ENCODE measurements at places on chromosomes 12 and 14.

DNA sequence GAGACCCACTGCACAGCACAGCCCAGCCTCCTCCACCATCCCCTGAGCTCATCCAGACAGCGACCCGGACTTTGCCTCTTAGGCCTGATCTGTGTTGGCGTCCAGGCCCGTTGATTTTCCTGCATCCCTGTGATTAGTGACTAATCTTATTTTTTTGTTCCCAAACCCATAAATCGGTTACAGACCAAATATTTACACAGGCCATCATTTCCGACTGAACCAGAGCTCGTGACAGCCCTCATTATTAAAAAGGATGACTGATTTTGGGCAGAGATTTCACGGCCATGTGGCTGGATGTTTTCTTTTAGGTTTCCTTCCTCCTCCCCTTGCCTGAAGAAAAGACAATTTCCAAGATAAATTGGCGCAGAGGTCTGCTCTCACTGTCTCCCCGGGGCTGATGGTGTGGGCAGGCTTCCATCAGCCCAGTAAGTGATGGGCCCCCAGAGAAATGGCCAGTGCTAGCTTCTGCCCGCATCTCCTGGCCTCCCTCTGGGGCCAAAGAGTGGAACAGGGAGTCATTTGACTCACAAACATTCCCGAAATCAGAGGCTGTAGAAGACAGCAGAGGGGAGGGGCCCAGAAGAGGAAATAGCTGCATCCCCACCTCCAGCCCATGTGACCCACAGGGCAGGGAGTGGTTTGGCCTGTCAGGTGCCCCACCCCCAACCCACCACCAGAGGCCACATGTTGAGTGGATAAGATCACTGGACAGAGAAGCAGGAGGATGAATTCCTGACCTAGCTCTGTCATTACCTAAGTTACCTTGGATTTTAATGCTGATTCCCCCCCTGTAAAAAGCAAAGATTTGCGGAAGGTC, 283.5 kb downstream of the KSR2 start:
- no peak for DNase-seq

DNA sequence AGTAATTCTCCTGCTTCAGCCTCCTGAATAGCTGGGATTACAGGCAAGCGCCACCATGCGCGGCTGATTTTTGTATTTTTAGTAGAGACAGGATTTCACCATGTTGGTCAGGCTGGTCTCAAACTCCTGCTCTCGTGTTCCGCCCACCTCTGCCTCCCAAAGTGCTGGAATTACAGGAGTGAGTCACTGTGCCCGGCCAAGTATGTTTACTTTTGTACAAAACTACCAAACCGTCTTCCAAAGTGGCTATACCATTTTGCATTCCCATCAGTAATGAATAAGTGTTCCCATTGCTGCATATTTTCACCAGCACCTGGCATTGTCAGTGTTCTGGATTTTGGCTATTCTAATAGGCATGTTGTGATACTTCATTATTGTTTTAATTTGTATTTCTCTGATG, 8.4 kb upstream of the KRT6A start:
- no peak for DNase-seq

DNA sequence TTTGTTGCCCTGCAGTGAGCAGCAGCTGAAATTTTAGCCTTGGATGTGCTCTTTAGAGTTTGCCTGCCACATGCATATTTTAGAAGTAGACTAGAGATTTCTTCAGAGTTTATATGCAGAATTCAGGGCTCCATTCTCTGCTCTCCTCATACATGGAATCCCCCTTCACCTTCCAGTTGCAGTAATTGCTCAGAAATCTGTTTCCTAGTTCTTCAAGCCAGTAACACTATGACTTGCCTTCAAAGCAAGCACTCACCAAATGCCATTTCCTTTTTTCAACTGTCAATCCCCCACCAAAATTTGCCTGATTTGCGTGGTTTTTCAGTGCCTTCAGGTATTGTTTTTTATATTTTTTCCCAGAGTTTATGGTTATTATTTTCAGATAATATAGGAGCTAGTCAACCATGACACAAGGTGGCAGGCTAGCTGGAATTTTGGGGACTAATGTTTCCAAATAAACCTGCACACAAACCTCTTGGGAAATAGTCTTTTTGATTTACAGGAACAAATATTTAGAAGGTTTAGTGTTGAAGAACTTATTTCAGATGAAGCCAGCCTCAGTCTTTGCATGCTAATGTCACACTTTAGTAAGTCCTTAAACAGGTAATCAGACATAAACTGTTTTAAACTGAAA, 79.2 kb downstream of the ASCL1 start:
- DNase-seq: no peak

DNA sequence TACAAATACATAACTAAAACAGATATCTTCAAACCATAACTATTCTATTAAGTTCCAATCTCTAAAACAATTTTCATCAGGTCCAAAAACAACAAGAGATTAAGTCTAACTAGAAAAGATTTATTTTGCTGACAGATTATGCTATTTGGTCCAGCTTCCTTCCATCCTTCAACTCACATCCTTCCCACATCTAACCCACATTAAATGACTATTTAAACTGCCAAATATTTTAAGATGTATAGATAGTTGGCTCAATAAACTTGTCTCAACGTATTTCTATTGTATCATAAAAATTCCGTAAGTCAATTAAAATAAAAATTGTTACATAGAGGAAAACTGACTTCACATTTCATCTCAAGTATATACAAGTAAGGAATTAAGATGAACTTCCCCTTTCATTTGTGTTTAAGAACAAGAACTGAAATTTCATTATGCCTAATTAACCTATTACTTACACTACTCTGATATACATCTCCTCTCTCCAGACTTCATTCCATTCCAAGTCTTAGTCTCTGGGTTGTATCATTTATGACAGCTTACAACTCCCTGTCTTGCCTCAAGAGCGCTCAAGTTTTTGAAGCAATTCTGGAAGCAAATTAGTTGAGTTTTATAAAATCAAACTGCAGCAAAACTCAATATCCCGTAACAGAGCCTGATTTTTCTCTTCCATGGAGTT, 25.4 kb downstream of the PAWR start:
- DNase-seq: no peak

- no peak for DNase-seq
Measured at GRCh38 chr14:93857081-93857480, 68.8 kb upstream of the PRIMA1 start.

GRCh38 chr12:84136862-84137367, 775.7 kb downstream of the SLC6A15 start:
- DNase-seq: no peak

DNA sequence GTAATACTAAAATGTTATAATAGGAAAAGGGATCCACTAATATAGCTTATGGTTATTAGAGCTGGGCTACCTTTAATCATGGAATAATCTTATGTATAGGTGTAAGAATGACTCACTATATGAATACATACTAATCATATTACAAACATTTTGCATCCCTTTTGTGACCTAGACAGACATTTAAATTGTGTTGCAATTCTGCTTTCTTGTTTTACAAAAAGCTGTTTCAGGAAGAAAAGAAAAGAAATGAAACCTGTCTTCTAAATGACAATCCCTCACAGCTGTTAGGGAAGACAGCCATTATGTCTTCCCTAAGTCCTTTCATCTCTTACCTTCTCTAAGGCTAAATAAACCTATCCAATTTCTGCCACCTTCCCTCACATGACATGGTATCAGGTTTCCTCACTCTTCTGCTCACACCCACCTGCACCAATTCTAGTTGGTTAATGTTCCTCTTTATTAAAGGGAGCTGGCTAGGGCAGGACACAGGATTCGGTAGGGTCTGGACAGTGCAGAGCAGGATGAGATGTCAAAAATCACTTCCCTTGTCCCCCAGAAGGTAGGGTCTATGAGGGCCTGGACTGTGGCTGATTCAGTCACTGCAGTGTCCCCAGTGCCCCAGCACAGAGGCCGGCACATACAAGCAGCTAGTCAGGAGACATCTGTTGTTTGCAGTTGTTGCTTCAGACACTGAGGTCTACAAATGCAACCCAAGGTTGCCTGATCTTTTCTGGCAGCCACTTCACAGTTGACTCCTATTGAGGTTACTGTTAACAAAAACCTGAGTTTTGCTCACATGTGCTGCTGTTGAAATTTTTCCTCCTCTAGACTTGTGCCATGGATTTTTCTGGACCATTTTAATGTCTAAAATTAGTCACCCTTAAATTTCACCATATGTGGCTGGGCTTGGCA, 3.7 kb downstream of the DHRS7 start:
- DNase-seq: no peak

DNA sequence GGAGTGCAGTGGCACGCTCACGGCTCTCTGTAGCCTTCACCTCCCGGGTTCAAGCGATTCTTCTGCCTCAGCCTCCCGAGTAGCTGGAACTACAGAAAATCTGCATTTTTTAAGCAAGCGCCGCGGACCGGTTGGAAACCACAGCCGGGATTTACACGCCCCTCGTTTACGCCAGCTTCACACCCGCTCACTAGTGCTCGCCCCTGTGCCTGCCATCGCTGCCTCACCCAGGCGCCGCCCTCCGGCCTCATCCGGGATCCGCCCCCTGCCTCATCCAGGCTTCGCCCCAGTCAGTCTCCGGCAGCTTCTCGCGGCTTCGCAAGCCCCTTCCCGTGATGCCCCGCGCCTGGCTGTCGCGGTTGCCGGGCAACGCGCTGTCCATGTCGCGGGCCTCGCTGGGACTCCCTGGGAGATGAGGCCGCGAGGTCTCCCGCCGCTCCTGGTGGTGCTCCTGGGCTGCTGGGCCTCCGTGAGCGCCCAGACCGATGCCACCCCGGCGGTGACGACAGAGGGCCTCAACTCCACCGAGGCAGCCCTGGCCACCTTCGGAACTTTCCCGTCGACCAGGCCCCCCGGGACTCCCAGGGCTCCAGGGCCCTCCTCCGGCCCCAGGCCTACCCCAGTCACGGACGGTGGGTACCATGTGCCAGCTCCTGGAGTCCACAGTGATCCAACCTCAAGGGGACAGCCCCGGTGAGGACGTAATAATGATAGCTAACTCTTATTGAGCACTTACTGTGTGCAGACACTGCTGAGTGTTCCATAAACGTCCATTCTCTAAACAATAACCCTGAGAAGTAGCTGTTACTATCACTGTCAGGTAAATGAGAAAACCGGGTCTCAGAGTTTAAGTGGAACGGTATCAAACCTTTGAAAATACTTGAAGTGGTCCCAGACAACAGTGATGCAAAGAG, at the start of gene TCTN1:
TCTN1 (plus strand) TSS at position 359 of the 914 bp plus-strand sequence; CDS start at position 413, 54 bp downstream.
- DNase-seq: peak; percentile 93

DNA sequence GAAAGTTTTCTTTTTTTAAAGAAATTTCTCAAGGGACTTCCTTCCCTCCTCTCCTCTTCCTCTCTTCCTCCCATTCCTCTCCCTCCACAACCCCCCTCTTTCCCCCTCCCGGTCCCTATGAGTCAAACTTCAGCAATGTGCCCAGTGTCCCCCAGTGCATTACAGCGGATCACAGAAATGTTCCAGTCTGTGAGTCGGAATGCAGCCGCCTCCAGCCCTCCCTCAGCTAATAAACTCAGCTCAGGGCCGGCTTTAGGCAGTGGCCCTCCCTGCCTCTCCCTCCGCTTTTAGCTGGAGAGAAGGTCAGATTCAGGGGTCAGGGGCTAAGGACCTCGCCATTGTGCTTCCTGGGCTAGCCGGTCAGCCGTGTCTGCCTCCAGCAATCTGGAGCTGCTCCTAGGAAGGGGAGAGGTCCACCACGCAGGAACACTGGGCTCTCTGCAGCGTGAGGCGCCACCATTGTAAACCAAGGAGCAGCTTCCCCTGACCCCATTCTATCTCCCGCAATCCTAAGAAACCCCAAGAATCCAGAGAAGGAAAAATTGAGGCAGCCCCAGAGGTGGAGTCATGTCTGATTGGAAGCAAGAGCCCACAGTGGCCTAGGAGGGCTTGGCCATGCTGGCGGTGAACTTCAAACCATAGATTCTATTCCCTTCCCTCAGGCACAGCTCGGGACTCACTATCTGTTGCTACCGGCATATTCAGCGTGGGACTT, 1.1 kb upstream of the HDAC7 start:
- no peak for DNase-seq

DNA sequence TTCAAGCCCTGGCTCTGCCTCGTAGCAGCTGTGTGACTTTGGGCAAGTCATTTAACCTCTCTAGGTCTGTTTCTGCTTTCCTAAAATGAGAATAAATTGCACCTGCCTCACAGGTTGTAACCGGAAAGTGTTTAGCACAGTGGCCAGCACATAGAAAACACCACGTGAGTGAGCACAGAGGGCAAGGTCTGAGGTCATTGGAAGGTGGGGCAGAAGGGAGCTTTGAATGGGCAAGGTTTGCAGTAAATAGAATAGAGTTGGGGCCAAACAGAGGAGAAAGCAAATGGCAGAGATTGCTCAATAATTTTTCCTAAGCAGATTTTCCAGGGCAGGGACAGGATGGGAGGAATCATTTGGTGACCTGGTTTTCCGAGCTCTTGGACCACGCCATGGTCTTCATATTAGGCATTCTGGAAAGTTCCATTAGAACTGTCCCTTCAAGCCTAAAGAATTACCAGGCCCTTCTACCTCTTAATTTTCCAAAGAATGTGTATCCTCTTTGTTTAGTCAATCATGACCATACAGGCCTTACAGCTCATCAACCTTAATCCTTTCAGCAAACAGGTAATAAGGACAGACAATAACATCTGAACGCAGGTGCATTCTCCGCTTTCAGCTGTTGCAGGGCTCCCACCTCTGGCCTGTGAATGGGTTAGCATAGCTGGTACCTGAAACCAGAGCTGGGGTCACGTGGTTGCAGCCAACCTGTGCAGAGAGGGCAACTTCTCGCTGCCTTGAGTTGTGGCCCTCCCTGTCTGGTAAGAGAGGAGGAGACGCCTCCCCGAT, 53.8 kb downstream of the VWF start:
- DNase-seq: no peak

GRCh38 chr14:38469156-38469555, 213.3 kb upstream of the CLEC14A start:
- no peak for DNase-seq

DNA sequence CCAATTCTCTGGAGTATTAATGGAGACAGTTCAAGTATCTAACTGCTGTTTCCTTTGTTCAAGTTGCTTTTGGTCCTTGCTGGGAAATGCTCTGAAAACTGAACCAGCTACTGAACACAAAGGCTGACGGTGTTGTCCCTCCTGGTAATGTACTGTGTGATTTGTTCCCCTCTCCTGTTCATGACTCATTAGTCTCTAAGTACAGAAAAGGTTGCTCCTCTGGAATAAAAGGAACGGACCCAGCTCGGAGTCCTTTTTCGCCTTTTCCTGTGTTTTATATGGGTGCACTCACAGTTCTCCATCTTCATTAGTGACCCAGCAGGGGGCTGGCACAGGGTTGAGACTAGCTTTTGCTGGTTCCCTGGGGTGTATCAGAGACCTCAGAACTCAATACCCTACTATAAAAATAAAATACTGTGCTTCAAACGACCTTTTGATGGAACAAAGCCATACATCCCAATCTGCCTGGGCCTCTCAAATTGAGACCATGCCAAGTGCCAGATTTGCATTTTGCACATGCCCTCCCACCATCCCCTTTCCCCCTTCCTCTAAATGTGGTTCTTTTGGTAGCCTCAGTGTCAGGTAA, 269.7 kb downstream of the RAD51B start:
- no peak for DNase-seq

- DNase-seq: no peak
Measured at GRCh38 chr14:100092832-100093231, 27.6 kb downstream of the EVL start.

GRCh38 chr12:116599285-116600136, 40.3 kb downstream of the MAP1LC3B2 start:
- no peak for DNase-seq

- DNase-seq: peak; percentile 45
Measured at GRCh38 chr12:45216230-45216982, 511 bp downstream of the ANO6 start.

GRCh38 chr12:20105943-20106342, 262.4 kb upstream of the PDE3A start:
- DNase-seq: no peak

- no peak for DNase-seq
Measured at GRCh38 chr12:49039421-49040363, 20.9 kb downstream of the KMT2D start.

Data from NK-92 treated with Interleukin-12 subunit alpha and Interleukin-12 subunit beta, amount 100 ng/mL, for 24 hours (cell line).